Adrenal gland (tissue), 19 donors: ENCODE measurements at places on chromosomes 5 and 9.
A peak's percentile ranks its signal among the peaks of the same experiment; 100 is the strongest.

- DNase-seq = no peak
- no peaks in the 10 kb centered on the region for H3K4me1 ChIP-seq
- no peak overlapping the region for H3K27ac ChIP-seq
- no peak overlapping the region for H3K4me3 ChIP-seq
- H3K27me3 ChIP-seq = no peaks in the 10 kb centered on the region
- peaks cover 62% of the 10 kb centered on the region for H3K36me3 ChIP-seq
Measured at GRCh38 chr5:1331861-1332405, 13.0 kb downstream of the CLPTM1L start.

GRCh38 chr5:139354186-139354585 is 12.5 kb downstream of the PAIP2 start:
- peaks cover 31% of the 10 kb centered on the region for H3K4me1 ChIP-seq
- DNase-seq = no peak
- no peaks in the 10 kb centered on the region for H3K27me3 ChIP-seq

GRCh38 chr5:16877267-16877935 is 58.7 kb downstream of the MYO10 start:
- H3K4me1 ChIP-seq = no peaks in the 10 kb centered on the region
- DNase-seq = no peak
- H3K4me3 ChIP-seq = no peak overlapping the region

DNA sequence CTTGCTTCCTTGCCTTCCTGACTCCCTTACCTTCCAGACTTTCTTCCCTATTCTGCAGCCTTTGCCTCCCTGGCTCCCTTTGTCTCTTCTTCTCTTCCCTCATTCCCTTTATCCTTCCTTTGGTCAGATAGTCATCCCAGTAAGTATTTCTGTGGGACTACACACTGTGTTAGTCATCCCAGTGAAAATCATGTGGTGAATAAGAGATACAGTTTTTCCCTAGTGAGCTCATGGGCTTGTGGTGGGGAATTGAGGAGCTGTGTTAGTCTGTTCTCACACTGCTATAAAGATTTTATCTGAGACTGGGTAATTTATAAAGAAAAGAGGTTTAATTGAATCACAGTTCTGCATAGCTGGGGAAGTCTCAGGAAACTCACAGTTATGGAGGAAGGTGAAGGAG is 109.8 kb upstream of the EDIL3 start:
- no peaks in the 10 kb centered on the region for H3K27me3 ChIP-seq
- H3K4me1 ChIP-seq = no peaks in the 10 kb centered on the region
- H3K4me3 ChIP-seq = no peak overlapping the region
- no peak overlapping the region for H3K27ac ChIP-seq
- DNase-seq = no peak

GRCh38 chr5:757931-758697 is 26.4 kb downstream of the ZDHHC11B start:
- no peak overlapping the region for H3K27ac ChIP-seq
- H3K4me3 ChIP-seq = no peak overlapping the region
- DNase-seq = peak; percentile 16
- no peaks in the 10 kb centered on the region for H3K4me1 ChIP-seq
- no peaks in the 10 kb centered on the region for H3K36me3 ChIP-seq

- no peaks in the 10 kb centered on the region for H3K4me1 ChIP-seq
- no peak for DNase-seq
- H3K36me3 ChIP-seq = no peaks in the 10 kb centered on the region
- no peak overlapping the region for H3K4me3 ChIP-seq
- no peak overlapping the region for H3K27ac ChIP-seq
Measured at GRCh38 chr5:66277981-66278380, 133.9 kb downstream of the SREK1 start.

DNA sequence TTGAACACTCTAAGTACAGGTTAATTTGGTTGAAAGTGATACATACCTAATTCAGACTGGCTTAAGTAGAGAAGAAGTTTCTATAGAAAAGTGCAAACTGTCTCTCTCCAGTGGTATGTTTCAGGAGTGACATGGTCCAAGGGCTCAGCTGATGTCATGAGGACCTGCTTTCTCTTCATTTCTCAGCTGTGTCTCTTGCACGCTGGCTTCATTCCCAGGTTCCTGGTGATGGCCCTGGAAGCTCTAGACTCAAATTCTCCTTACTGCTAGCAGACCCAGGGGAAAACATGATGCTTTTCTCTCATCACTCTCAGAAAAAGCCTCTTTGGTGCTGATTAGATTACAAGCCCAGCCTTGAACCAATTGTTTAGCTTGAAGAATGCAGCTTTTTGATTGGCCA is 211.9 kb upstream of the CLINT1 start:
- no peak overlapping the region for H3K4me3 ChIP-seq
- peaks cover 24% of the 10 kb centered on the region for H3K4me1 ChIP-seq
- no peak for DNase-seq
- no peaks in the 10 kb centered on the region for H3K36me3 ChIP-seq
- H3K27ac ChIP-seq = no peak overlapping the region

GRCh38 chr9:13267743-13268142 is 11.7 kb downstream of the MPDZ start:
- no peaks in the 10 kb centered on the region for H3K4me1 ChIP-seq
- H3K27me3 ChIP-seq = no peaks in the 10 kb centered on the region
- no peak overlapping the region for H3K27ac ChIP-seq
- DNase-seq = no peak
- no peak overlapping the region for H3K4me3 ChIP-seq

DNA sequence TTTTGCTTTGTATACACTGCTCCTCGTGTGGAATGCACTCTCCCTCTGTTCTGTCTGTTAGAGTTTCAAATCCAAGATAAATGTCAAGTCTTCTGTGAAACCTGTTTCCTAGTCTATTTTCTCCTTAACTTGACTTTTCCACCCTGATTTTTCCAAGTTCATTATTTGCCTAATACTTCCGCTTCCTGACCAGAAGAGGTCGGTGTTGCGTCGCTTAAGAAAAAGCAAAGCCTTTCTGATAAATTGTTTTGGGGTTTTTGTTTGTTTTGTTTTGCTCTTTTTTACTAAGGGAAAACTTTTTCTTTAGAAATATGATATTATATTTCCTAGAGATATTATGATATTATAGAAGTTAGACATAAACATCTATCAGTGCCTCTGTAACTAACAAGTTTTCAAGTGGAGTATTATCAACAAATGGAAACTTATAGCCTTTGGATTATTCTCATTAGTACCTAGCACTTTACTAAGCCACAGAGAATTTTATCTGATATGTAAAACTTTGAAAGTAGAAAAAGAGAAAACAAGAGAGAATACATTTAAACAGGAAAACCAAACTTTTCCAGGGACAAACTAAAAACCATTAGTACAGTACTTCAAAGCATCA is 55.8 kb downstream of the PHAX start:
- no peaks in the 10 kb centered on the region for H3K36me3 ChIP-seq
- DNase-seq = no peak
- H3K4me1 ChIP-seq = no peaks in the 10 kb centered on the region

- H3K4me3 ChIP-seq = no peak overlapping the region
- no peaks in the 10 kb centered on the region for H3K36me3 ChIP-seq
- H3K27me3 ChIP-seq = no peaks in the 10 kb centered on the region
- no peak overlapping the region for H3K27ac ChIP-seq
- no peak for DNase-seq
Measured at GRCh38 chr5:65982635-65983034, 56.3 kb downstream of the ERBIN start.

DNA sequence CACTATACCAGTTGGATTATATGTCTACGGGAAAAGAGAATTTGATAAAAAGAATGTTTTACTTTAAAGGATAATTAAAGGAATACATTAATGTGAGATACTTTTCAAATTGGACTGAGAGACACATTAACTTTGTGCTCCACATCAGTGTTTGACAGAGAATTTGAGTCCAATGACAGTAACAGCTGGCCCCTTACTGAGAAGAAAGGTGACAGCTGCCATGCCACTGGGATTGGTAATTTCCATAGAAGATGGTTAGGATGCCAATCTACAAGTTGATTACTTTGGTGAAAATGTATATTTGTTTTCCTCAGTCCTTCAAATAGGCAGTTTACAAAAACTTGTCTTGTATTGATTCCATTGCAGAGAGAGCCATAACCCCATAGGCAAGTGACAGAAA is 578.4 kb downstream of the SLCO4C1 start:
- no peaks in the 10 kb centered on the region for H3K36me3 ChIP-seq
- no peak for DNase-seq
- no peak overlapping the region for H3K27ac ChIP-seq
- H3K27me3 ChIP-seq = no peaks in the 10 kb centered on the region
- H3K4me3 ChIP-seq = no peak overlapping the region
- H3K4me1 ChIP-seq = no peaks in the 10 kb centered on the region

DNA sequence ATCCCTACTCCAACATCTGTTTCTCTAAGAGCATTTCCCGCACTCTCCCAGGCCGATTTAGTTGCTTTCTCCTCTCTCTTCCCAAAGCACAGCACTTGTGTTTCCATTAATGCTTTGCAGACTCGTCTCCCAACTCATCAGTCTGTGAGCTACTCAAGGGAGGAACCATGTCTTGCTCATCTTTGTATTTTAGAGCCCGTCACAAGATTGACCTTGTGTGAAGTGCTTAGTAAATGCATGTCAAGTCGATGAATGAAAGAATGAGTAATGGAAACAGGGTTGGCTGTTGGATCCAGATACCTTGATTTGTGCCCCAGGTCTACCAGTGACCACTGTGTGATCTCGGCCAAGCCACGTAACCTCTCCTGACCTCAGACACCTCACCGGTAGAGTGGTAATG is 99.3 kb downstream of the KLF4 start:
- H3K27me3 ChIP-seq = no peaks in the 10 kb centered on the region
- H3K36me3 ChIP-seq = no peaks in the 10 kb centered on the region
- no peak overlapping the region for H3K4me3 ChIP-seq

- H3K4me3 ChIP-seq = peak overlapping the region; percentile 88
- no peak overlapping the region for H3K27ac ChIP-seq
- H3K27me3 ChIP-seq = no peaks in the 10 kb centered on the region
- DNase-seq = peak; percentile 56
- peaks cover 13% of the 10 kb centered on the region for H3K4me1 ChIP-seq
Measured at GRCh38 chr5:36150676-36151433, 832 bp downstream of the LMBRD2 start.

GRCh38 chr5:74394916-74395880 is 245.3 kb downstream of the ENC1 start:
- no peak overlapping the region for H3K27ac ChIP-seq
- no peaks in the 10 kb centered on the region for H3K36me3 ChIP-seq
- H3K4me3 ChIP-seq = no peak overlapping the region
- no peaks in the 10 kb centered on the region for H3K27me3 ChIP-seq
- no peaks in the 10 kb centered on the region for H3K4me1 ChIP-seq
- DNase-seq = no peak

GRCh38 chr9:2389404-2389803 is 232.2 kb upstream of the VLDLR start:
- H3K4me3 ChIP-seq = no peak overlapping the region
- H3K4me1 ChIP-seq = peaks cover 9% of the 10 kb centered on the region
- H3K27me3 ChIP-seq = no peaks in the 10 kb centered on the region
- no peak for DNase-seq

DNA sequence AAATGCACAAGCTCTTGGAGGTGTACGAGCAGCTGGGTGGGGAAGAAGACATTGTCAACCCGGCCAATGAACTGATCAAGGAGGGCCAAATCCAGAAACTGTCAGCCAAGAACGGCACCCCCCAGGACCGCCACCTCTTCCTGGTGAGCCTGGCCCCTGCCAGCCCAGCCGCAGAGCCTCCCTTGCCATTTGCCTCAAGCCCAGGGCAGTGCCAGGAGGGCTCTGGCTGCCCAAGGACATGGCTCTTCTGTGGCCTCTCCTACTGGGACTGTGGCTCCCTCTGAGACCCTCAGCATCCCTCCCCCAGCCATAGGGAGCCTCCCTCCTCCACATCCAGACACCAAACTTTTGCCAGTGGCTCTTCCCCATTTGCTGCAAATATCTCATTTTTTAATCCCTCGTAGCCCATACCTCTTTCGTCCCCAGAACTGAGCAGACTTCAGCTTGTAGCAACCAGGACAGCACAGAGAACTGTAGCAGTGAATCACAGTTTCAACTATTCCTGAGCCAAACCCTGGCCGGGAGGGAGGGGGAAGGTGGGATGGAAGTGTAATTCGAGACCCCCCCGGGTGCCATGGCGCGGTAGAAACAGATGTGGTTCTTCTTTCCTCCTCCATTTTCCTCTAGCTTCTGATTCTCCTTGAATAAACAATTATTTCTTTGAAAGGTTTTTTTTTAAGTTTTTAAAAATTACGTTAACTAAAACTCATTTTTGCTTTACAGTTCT is 44.5 kb upstream of the SUSD3 start:
- no peaks in the 10 kb centered on the region for H3K4me1 ChIP-seq
- DNase-seq = no peak
- no peak overlapping the region for H3K4me3 ChIP-seq
- H3K27ac ChIP-seq = no peak overlapping the region
- H3K36me3 ChIP-seq = no peaks in the 10 kb centered on the region
